Left colon (tissue), 2 donors: ENCODE measurements at places on chromosomes 16 and 17. TPM values are rescaled to one million over a fixed set of nuclear protein-coding genes. Genes with fewer than 3 reads are reported as not detected.

GRCh38 chr17:57984936-57985674 is 2.9 kb downstream of the VEZF1 start:
- no peak for DNase-seq

Gene NBR1
- total RNA-seq: 131 TPM

DNA sequence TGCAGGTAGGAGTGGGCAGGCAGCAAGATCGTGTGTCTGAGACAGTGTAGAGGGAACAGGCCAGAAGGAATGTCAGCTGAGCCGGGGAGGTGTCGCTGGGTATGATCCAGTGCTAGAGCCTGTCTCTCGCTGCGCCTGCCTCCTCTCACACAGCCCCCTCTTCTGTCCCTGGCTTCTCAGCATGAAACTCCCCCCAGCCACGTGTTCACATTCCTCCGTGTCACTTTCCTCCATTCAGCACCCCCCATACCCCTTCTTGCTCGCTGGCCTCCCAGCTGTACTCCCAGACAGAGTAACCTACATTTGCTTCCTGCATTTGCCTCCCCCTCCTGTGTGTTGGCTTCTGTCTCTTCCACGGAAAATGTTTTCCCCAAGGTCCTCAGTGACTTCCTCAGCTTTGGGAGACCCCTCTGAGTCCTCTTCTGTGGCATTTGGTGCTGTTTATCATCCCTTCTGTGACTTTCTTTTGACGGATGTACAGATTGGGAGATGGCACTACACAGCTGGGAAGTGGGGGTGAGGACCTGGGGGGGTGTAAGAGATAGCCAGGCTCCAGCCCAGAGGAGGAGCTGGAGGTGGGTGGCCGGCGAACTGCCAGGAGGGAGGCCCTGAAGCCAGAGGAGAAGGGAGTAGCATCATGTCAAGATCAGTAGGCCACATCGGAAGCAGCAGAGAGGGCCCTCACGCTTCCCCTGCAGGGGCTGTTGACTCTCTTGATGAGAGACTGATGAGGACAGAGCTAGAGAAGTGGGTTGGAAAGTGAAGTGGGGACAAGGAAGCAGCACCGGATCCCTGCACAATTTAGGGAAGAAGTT is 19.2 kb downstream of the SGF29 start:
- no peak for DNase-seq

DNA sequence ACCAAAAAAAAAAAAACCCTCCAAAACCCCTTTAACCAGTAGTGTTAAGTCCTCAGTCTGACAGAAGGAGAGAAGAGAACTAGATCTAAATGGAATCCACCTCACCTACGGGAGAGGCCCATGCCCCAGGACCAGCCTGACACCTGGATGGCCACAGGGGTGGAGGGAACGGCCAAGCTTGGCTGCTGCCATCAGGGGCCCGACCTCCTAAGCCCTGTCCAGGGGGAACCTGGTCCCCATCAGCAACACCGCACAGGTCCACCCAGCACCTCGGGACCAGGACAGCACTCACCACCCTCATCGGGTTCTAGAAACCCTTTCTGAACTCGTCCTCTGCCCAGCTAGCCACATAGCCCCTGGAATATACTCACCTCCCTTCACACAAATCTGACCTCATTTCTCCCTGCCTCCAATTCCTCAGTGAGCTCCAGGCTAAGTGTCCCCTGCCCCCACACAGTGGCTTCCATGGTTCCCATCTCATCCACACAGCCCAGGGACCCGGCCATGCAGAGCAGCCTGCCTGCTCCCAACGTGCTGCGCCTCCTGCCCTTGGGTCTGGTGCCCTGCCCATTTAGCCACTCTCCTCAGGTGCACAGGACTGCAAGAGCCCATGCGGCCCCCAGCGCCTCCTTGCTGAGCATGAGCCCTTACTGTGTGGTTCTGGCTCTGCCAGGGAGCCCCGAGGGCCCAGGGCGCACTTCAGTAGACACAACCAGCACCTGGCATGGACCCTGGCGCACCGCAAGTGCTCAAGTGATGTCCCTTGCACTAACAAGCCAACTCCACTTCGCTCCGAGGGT is 18.3 kb upstream of the CYTH1 start:
- DNase-seq: no peak

- DNase-seq: peak; percentile 10
Measured at GRCh38 chr17:30476726-30477082, 504 bp upstream of the GOSR1 start.

Gene ARL4D
- total RNA-seq: 1.5 TPM

Gene CLEC18C
- total RNA-seq: 0.64 TPM

Gene SARM1
- total RNA-seq: 11.7 TPM

DNA sequence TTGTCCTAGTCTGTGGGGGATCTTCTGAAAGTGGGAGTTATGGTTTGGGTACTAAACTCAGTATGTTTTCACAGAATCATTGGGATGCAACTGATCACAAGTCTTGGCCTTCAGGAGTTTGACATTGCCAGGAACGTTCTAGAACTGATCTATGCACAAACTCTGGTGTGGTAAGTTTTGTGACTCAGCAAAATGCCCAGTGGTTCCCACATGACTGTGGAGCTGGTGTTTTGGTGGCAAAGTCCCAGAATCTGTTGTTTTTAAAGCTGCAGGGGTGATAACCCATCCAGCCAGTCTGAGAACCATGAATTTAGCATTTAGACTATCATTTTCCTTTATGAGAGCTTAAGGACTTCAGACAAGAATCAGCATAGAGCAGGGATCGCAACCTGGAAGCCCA is 40.6 kb downstream of the GDE1 start:
- DNase-seq: no peak

Gene MMP2
- 57.5 TPM for total RNA-seq

DNA sequence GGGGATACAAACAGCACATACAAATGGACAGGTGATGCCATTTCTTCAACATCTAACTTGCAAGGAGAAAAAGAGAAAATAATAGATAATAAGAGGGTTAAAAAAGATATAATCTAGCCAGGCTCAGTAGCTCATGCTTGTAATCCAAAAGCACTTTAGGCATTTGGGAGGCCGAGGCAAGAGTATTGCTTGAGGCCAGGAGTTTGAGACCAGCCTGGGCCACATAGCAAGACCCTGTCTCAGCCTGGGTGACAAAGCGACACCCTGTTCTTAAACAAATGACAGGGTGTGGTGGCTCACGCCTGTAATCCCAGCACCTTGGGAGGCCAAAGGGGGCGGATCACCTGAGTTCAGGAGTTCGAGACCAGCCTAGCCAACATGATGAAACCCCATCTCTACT is 19.3 kb downstream of the C16orf87 start:
- DNase-seq: no peak

- no peak for DNase-seq
Measured at GRCh38 chr17:82113941-82114340, 15.9 kb upstream of the FASN start.

Gene FLCN
- total RNA-seq: 50.1 TPM

- no peak for DNase-seq
Measured at GRCh38 chr17:16352303-16352666, 984 bp downstream of the CENPV start.

GRCh38 chr17:74217037-74217730 is 3.8 kb downstream of the TTYH2 start:
- DNase-seq: no peak

DNA sequence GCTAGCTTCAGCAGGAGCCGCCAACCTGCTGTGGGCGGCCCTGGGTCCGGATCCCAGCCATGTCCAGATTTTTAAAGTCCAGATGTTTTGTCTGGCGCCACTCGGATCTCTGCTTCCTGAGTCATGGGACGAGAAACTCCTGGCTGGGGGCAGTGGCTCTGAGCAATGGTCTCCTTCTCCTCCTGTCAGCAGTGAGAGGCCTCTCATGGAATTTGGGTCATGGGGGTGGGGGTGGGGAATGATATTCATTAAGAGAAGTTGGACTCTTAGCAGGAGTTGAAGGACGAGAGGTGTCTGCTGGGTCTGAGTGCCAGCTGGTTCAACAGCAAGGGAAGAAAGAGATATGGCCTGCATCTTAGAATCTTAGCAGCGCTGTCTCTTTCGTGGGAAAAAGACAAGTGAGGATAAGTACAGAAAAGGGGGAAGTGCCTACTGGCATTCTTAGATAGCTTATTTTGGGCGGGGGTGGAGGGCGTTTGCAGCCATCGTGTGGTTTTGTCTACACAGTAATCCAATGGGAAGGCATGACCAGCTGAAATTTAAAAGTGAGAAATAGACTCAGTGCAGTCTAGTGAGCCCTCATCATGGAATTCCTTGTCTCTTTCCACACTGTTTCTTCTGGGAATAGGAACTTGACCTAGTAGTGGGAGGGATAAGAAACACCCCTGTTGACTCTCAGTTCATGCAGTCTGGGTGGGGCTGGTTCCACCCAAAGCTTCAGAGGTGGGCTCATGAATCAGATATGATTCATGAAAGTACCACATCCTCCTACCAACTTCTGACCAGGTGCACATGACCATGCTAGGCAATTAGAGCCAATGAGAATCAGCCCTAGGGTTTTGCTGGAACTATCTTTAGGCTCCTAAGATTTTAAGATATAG is 80.5 kb downstream of the MYH13 start:
- no peak for DNase-seq

GRCh38 chr17:8029121-8029520 is 9.7 kb upstream of the ALOX15B start:
- no peak for DNase-seq

Gene CACNG3
- total RNA-seq: not detected

Gene FADS6
- 6.4 TPM for total RNA-seq

Gene KRT222
- 0.67 TPM for total RNA-seq

GRCh38 chr16:57994361-57994760 is 6.1 kb downstream of the ZNF319 start:
- DNase-seq: no peak
